Left ventricle myocardium superior (tissue), 1 donor: ENCODE measurements at places on chromosomes 3 and 15.
A peak's percentile ranks its signal among the peaks of the same experiment; 100 is the strongest.

DNA sequence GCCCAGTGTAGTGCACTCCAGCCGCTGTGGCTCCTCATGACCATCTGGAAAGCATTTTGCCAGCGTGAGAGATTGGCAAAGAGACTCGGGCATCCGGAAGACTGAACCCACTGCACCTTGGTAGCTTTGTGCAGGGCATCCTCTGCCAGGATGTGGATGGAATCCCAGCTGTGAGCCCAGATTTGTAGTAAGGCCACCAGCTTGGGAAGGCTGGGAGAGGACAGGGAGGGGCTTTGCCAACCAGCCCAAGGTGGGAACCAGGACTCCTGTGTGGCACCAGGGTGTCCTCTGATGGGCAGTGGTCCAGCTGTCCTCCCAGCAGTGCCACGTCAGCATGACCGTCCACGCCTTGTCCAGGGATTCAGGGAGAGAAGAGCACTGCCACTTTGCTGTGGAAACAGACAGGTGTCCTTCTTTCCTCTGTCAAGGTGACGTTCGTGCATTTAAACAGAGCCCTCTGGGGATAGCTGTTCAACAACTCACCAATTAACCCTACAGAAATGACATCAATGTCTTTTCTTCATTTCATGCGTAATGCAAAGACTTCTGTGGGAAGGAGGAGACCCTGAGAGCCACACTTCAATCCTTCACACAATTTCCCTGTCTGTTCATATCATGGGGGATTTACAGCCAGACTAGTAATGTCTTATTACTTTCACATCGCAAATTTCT is 19.1 kb downstream of the KLF15 start:
- no peak for DNase-seq

DNA sequence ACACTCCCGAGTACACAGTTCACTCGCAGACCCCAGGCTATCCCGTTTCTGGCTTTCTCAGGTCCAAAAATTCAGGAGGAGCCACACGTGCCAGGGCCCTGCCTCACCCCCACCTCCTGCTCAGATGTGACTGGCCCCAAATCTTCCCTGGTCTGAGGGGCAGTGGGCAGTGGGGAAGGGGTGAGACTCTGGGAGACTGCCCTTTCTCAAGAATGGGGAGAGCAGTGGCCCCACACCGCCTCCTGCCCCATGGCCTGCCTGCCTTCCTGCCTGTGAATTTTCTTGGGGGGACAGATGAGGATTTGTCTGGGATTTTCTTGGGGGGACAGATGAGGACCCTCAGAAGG is 174.6 kb downstream of the MEGF11 start:
- DNase-seq: no peak

DNA sequence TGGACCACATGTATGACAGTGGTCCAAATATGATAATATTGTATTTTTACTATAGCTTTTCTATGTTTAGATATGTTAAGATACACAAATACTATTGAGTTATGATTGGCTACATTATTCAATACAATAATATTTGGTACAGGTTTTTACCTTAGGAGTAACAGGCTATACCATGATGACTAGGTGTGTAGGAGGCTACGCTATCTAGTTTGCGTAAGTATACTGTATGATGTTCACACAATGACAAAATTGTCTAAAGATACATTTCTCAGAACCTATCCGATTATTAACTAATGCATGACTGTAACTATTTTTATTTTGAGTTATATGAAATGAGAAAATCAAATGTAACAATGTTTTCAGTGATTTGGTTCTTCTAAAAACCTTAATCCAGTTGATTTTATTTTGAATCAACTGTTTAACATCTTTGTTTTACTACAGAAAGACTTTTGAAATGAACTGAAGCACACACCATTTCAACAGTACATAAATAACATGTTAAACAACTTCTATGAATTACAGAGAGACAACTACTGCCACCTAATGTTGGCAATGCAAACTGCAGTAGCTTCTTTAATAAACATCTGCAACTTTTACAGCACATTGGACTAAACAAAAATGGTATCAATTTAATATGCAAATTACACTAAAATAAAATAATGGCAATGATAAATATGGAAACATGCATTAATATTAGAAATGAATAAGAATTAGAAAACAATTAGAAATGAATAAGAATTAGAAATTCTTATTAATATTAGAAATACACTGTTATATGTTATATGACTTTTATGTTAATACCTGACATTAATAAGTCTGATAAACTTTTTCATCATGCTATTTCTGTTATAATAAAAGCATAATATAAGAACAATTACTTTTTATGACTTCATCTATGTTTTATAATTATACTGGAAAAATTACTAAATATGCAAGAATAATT is 255.7 kb downstream of the MBNL1 start:
- no peak for DNase-seq

DNA sequence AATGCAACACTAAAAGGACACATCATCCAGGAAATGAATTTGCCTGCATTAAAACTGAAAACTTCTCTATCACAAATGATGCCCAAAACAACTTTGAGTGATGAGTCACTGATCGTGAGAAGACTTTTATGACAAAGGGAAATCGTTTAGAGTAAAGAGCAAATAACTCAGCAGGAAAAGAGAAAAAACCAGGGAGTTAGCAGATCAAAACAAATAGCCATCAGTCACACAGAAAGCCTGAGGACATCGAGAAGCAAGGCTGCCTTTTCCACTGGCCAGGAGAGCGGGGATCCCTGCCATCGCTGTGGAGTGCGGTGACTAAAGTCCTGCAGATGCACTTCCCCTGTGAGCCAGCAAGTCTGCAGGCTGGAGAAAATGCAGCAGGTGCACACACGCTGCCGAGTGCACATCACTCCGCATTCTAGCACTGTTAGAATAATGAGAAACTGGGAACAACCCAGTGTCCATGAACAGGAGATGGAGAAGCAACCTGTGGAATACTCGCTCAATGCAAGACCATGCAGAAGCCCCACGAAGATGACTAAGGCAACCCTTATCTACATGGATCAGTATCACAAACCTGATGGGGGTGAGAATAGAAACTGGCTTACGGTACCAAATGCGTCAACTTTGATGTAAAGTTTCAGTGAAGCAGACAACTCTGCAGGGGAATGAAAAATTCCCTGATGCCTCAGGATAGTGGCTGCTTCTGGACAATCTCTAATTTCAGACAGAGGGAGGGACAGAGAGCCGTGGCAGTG is 86.4 kb downstream of the NSMCE3 start:
- DNase-seq: no peak

GRCh38 chr15:49706805-49707204 is 86.0 kb downstream of the DTWD1 start:
- DNase-seq: no peak

GRCh38 chr3:5116538-5116937 is 5.6 kb upstream of the ARL8B start:
- no peak for DNase-seq

GRCh38 chr3:188133646-188134045 is 20.3 kb upstream of the LPP start:
- no peak for DNase-seq

GRCh38 chr3:30349507-30349906 is 256.9 kb upstream of the TGFBR2 start:
- DNase-seq: peak; percentile 12

- no peak for DNase-seq
These were observed 135.4 kb downstream of the RAB11A start for GRCh38 chr15:66004618-66005262.

DNA sequence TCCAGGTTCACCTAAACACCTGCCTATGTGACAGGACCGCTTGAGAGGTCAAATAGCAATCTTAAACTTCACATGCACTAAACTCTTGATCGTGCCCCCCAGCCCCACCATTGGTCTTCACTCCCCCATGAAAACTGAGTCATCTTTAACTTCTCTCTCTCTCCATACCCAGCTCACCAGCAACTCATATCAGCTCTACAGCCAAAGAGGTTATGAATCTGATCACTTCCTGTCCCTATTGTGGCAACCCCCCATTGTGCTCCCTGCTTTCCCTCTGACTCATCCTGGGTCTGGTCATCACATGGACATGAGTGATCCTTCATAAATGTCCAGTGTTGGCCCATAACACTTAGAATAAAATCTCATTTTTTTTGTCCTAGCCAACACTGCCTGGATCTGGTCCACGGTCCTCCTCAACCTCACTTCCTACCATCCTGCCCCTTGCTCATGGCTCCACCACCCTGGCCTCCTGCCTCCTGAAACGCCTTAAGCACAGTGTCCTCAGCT is 103.4 kb upstream of the HACD2 start:
- no peak for DNase-seq

GRCh38 chr3:195028877-195029606 is 241.9 kb downstream of the XXYLT1 start:
- peak; percentile 71 for DNase-seq

DNA sequence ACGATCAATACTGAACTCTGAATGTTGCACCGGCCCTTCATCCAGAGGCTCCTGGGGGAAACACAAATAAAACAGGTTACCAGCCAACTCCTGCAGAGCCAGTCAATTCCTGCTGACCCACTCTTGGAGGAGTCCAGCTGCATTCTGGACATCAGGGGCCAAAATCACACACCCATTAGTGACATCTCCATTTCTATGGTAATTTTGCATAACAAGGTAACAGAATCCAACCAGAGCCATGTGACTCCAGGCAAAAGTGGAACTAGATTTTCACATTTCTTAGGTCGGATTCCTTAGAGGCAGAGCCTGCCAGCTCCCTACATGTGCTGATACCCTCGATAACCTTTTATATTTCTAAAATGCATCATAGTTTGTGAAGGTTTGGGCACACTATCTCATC is 119.2 kb upstream of the CTNNB1 start:
- no peak for DNase-seq

- no peak for DNase-seq
These were observed 26.5 kb upstream of the PLOD2 start for GRCh38 chr3:146187334-146187950.

- DNase-seq: no peak
These were observed 11.6 kb upstream of the EPB42 start for GRCh38 chr15:43232289-43232874.

- DNase-seq: no peak
These were observed 279.2 kb upstream of the KCNH8 start for GRCh38 chr3:18868911-18869689.

DNA sequence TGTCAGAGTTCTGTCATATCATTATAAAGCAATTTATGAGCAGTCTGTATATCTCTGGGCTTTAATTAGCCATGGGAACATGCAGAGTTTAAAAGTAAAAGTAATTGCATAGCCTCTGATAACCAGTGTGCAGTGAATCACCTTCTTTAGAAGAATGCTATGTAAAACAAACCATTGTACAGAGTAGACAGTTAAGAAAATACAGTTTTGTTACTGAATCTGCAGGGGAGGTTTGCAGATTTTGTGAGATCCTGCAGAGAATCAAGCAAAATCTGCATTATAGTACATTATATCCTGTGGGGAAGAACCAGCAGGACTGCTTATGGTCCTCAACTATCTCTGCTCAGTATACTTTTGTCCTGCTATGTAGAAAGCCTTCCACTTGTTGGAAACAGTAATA is 396.2 kb upstream of the NAALADL2 start:
- DNase-seq: no peak

GRCh38 chr3:157527131-157527881 is 24.1 kb upstream of the VEPH1 start:
- no peak for DNase-seq

DNA sequence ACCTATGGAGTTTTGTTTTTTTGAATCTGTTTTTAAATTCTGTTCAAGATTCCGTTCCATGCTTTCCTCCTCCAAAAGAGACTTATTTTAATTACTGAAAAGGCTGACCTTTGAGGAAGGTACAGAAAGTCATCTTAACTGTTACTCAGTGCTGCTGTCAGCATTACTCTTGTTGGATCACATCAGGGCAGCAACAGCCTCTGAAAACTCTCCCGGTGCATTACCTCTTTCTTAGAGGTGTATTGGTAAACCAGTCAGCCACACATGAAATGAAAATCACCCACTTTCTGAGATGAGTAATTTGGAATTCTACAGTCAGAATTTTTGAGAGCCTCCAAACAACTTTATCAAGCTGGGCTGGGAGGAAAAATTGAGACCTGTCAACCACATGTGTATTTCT is 88.5 kb upstream of the LIMD1 start:
- no peak for DNase-seq

- DNase-seq: no peak
These were observed 70.6 kb upstream of the STT3B start for GRCh38 chr3:31462050-31462569.

GRCh38 chr3:168003911-168004310 is 91.8 kb downstream of the GOLIM4 start:
- no peak for DNase-seq

DNA sequence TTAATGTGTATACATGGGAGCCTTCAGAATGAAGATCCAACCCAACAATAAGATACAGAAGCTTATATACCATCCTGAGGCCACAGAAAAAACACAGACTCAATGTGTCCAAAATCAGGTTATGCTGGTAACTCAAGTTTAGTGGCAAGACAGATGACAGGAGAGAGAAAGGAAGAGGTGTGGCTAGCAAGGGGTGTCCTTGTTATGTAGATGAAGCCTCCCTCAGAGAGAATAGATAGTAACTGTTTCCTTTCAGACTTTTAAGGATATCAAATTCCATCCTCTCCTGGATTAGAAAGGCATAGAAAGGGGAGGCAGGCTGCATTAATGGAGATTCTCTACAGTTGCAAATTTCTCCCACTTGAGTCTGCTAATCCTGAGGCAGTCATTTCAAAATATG is 447.4 kb downstream of the GABRB3 start:
- DNase-seq: no peak

- DNase-seq: no peak
These were observed 873.0 kb downstream of the ROBO1 start for GRCh38 chr3:78894787-78895186.

GRCh38 chr15:58182460-58183163 is 44.4 kb downstream of the AQP9 start:
- peak; percentile 55 for DNase-seq

- no peak for DNase-seq
These were observed 32.9 kb downstream of the AMOTL2 start for GRCh38 chr3:134341389-134341788.

GRCh38 chr15:72998226-72998625 is 54.0 kb upstream of the NEO1 start:
- no peak for DNase-seq

GRCh38 chr3:157408499-157409149 is 28.0 kb upstream of the PTX3 start:
- DNase-seq: no peak

GRCh38 chr15:76988867-76989780 is 5.8 kb upstream of the PSTPIP1 start:
- DNase-seq: no peak

DNA sequence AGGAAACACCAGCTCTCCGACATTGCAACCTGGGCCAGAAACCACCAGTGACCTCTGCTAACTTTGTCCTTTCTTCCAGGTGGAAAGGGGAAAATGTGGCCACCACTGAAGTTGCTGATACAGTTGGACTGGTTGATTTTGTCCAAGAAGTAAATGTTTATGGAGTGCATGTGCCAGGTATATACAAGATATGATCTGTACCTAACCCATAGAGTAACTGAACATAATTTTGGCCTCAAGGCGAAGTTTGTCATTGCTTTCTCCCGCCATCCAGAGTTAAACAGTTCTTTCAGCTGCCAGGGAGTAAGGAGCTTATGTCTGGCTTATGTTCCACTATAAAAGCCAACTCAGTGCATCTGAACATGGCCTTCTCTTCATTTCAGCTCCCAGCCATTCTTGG is 36.7 kb downstream of the HDC start:
- DNase-seq: no peak
